ENCODE measurements at places on chromosomes 3 and 15.

DNA sequence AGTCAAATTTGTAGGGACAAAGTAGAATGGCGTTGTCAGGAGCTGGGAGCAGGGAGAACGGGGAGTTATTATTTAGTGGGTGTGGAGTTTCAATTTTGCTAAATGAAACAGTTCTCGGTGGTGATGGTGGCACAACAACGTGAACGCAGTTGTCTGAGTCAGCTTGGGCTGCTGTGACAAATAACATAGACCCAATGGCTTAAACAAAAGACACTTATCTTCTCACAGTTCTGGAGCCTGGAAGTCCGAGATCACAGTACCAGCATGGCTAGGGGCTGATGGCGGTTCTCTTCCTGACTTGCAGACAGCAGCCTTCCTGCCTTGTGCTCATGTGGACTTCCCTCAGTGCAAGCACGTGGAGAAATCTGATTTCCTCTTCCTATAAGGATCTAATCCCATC, 90.2 kb downstream of the CHSY1 start:
- DNase-seq: no peak

GRCh38 chr3:133197619-133198018, 159.4 kb downstream of the TMEM108 start:
- no peak for DNase-seq

DNA sequence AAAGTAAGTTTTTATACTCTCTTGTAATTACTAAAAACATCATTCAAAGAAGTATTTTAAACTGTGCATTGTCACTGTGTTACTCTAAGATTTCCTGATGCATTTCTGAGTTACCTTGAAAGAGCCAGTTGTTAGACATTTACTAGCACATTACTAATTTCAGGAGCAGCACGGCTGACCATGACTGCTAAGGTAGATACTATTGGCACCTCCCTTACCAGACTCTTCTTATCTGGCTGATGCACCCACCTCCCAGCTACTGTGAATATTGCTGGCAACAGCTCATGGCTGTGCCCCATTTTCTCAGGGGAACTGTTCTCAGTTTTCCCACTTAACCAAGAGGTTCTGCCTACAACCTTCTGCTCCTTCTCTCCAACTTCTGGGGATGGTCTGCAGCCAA, 29.4 kb downstream of the COL6A5 start:
- no peak for DNase-seq

GRCh38 chr15:67068710-67069400, 3.5 kb downstream of the SMAD3 start:
- no peak for DNase-seq

DNA sequence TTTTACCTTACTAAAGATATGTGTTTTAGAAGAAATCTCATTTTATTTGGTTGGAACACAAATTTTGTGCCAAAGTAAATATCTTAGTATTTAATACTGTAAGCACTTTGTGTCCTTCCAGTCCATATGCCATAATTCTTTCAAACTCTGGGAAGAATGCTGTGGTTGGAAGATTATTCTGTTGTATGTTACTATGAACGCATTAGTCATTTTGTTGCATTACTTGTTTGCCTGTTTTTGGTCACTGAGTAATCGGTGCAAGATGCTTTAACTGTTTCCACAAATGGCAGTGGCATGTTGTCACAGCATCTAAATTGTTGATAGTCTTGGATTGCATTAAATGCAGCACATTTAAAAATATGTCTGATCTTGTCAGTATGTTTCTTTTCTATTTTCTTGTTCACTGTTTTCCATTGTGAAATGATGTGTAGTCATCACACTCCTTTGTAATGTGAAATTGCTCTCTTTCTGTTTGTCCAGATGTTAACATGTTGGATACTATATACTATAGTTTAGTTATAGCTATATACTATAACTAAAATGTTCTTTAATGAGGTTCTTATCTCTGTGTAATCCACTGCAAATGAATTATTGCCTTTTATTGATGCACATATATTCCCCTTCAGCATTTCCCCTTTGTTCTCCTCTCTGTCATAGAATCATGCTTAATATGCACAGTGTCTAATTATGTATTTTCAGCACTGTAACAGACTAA, 89.9 kb upstream of the FLNB start:
- DNase-seq: no peak

DNA sequence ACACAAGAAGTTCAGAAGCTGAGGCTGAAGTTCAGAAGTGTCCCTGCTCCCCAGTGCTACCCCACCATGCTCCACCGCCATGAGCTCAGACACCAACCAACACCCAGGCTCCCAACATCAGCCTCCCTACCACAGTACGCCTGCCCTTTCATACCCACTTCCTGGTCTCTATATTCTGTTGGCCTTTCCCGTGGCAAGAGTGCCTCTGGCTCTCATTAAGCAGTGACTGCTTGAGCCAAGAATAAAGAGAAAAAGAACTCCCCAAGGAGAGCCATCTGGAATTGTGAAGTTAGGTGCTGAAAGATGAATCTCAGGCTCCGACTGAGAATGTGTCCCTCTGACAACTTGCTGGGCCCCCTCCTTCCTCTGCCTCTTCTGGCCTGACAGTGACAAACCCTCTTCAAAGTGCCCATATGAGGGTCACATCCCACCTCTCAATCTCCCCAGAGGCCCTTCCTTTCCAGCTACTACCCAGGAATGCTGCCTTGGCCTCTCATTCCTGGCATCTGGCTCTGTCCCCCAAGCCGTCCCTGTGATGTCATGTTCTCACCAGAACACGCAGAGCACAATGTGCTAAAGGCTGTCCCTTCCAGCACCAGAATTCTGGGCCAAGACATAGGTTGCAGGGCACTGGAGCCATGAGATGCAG, 306.8 kb downstream of the NTRK3 start:
- no peak for DNase-seq

GRCh38 chr15:32736701-32737061, 18.9 kb downstream of the GREM1 start:
- no peak for DNase-seq

DNA sequence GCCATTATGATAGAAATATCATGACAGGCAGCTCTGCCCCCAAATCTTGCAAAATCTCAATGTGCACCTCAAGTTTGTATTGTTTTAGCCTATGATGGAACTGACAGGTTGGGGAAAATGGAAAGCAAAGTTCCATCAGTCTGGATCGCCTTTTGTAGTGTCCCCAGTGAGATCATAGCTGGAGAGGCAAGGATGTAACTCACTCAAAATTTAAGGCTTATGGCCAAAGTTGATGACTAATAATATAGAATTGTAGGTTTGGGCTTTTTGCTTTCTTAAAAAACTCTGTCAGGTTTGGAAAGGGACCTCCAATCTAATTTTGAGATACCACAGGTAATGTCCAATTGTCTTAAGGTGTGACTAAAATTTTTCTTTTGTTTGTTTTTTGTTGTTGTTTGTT, 1.4 kb upstream of the ACP3 start:
- DNase-seq: no peak

DNA sequence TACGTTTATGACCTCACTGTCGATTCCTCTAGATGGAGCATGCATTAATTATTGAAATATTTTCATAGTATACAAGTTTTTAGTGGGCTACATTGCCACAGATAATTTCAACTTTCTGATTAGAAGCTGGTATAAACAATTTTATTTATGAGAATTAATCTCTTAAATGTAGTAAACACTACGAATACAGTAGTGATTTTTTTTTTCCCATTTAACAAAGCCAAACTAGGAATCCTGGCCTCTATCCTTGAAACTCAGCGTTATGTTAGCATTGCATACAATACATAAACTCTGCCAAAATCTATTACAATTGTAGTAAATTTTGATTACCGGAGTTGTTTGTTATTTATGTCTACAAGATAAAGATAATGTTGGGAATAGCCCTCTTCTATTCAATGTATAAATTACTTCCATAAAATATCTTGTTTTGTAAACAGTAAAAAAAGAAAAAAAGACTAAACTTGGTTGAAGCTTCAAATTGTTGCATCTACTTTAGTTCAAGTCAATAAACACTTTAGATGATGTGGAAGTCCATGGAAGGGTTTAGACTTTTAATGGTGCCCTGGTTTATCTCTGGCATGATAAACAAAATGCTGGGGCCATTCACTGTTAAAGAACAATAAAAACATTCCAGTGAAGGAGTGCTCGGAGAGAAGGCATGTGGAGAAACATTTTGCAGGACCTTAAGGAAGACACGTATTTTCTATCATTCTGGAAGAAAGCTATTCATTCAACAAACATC, 77.3 kb upstream of the NR2F2 start:
- no peak for DNase-seq

GRCh38 chr15:31325595-31326155, 960 bp upstream of the KLF13 start:
- DNase-seq: peak; percentile 53
